ENCODE measurements at places on chromosomes 3 and 15.

- DNase-seq = no peak
Measured at GRCh38 chr3:4532535-4533112, 39.5 kb downstream of the ITPR1 start.

DNA sequence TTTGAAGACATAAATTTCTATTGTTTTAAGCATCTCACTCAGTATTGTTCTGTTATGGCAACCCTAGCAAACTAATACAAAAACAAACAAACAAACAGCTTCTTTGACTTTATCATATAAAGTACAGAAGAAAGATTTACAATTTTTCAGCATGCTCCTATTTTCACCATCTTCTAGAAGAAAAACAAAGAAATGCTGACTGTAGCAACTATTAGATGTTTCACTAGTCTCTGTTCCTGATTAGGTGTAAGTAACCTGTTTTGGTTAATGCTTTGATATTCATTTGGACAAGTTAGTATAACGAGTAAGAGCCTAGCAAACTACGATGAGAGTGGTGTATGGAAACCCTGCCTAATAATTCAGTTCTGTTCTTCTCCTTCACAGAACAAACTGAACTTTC lies 478.5 kb downstream of the NAALADL2 start:
- no peak for DNase-seq

DNA sequence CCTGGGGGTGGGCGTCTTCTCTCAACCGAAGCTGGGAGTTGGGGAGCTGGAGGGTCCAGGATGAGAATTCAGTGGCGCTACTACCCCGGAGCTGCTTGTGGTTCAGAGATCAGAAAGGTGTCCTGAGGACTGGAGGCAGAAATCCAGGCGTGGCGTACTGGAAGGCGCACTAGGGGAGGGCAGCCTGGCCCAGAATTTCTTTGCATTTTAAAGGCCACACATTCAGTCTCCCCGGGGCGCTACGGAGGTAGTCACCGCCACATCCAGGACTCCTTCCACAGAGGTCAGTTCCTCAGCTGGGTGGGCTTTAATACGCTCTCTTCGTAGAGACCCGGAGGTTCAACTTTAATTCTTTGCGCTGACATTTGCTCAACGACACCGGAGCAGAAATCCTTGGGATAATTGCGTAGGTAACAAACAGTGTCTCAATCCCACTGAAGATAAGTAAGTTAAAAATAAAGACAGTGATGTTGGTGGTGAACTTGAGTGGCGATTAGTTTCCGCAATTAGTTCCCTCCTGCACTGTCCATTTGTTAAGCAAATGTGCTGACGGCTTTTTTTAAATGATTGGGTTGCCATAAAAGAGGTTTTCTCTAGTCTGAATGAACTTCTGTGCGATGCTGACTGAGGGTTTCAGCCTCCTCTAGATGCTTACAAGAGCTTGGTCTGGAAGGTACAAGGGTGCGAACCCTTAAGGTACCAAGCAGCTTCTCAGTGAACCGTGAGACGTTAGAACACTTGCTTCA lies 535 bp downstream of the MCTP2 start:
- DNase-seq = no peak

- no peak for DNase-seq
Measured at GRCh38 chr15:57297163-57297593, 79.1 kb upstream of the CGNL1 start.

DNA sequence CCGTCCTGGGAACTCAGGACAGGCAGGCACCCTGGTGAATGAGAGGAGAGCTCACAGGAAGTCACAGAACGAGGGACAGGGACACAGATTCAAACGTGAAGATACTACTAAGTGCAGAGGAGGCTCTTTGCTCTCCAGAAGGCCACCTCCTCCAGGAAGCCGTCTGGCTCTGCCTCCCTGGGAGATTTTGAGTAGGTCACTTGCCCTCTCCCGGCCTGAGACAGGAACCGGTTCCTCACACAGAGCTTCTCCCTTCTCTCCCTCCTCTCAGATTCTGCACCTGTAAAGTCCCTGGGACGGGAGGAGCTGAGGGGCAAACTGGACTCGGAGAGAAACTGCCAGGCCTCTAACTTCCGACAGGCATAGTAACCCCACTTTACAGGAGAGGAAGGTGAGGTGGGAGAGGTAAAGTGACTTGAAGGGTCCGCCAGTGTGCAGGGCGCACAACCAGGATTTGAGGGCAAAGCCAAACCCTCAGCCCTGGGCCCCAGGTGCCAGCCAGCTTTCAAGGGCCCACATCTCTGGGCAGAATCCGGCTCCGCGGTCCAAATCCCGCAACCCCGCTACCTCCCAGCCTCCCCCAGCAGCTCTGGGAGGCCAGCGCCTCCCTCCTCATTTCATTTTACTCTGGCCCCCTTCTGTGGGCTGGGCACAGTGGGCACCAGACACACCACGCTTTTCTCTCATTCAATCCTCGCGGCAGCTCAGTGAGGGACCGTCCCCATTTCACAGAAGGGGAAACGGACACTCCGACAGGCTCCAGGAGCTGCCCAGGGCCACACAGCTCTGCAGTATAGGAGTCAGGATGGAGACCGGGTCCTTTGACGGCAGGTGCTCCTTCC lies 150.2 kb downstream of the SMAD6 start:
- DNase-seq = no peak

DNA sequence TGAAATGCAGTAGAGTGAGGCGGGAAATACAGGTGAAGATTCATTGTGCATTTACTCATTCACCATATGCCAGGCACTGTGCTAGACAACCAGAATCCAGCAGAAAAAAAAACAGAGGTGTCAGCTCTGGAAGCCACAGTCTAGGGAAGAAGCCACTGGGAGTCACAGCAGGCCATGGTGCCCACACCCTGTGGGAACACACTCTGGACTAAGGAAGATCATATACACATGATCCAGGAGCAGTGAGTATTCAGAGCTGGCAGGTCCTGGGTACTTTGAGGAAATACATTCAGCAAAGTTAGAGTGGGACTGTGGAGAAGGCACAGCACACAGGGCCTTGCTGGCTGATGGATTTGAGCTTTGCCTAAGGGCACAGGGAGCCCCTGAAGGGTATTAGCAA lies 14.8 kb downstream of the FAM240A start:
- DNase-seq = no peak

- no peak for DNase-seq
Measured at GRCh38 chr15:39239562-39239961, 341.3 kb upstream of the THBS1 start.

DNA sequence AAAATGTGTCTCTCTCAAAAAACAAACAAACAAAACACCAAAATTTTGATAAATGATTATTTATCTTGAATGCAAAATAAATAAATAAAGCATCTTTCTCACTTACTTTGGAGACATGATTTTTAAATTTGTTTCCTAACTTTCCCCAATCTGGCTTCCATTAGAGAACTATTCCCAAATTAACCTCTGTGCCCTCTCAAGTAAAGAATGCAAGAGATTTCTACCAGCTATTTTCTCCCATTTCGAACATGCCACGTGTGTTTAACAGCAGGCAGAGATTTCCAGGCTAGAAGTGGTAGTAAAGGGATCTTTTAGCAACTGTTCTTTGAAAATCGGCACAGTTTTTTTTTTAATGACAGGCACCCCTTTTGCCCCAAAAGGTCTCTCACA lies 269.1 kb downstream of the SHQ1 start:
- no peak for DNase-seq

DNA sequence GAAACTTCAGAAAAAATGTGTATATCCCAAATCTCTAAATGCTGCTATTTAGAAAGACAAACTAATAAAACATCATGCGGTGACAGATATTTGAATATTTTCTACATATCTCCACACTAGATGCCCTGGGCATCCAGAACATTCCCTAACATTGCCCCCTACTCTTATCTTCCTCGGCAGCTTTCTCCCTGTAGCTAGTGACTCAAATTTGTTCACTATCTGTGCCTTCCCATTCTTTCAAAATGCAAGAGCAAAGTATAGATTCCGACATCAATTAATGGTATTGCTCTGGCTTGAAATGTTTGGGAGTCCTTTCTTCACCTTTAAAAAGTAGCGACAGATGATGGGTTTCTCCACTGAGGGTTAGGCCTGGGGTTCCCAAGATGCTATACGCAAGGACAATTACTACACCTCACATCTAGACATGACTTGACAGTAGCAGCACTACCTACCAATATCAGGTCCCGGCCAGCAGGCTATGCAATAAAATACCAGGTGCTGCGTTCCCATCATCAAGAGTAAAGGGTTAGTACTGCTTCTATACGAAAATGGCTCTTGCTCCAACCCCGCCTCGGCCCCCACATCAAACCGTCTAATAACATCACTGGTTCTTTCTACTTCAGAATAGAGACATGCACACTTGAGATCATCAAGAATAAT lies 631 bp downstream of the UBR1 start:
- no peak for DNase-seq

GRCh38 chr3:178203165-178203564 lies 333.1 kb upstream of the KCNMB2 start:
- no peak for DNase-seq

DNA sequence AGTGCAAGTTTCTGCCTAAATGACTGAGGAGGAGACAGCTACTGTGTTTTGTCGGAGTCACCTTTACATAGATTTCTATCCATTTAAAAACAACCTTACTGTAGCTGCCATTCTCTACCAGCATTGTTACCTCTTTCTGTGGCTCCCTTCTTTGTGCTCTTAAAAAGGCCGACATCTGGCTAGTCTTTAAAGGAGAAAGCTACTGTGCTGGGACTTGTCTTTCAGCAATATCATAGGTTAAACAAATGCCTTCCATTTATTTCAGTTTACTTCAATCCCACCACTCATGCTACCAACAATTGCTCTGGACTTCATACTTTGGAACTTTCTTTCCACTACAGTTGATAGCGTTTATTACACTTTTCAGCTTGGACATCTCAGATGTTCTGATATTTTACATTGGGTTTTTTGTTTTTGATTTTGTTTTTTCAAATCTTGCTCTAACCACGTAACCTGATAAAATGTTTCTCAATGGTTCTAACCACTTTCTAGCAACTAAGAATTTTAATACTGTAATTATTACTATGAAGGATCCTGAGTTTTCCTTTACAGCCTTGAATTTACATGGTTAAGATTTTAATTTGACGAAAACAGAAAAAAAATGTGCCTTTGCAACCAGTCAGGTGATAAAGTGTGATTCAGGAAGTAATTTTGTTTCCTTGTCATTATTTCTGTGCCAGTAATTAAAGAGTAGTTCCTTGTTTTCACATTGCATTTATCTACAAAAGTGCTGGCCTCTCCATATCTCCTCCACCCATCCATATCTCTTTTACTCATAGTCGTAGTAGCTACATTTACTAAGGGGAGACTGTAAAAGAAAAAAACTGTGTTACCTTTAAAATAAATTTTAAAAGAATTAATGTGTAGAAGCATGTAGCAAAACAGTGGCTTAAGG lies 1.3 kb upstream of the CBLB start:
- no peak for DNase-seq

- no peak for DNase-seq
Measured at GRCh38 chr3:120196333-120196732, 88.7 kb downstream of the GPR156 start.

GRCh38 chr15:76904461-76905012 lies 603 bp downstream of the SCAPER start:
- no peak for DNase-seq

GRCh38 chr15:35159170-35159569 lies 74.1 kb upstream of the NANOGP8 start:
- no peak for DNase-seq

GRCh38 chr3:63015614-63016309 lies 140.5 kb upstream of the CADPS start:
- DNase-seq = no peak

- DNase-seq = no peak
Measured at GRCh38 chr3:171358881-171359198, 101.4 kb downstream of the TNIK start.

DNA sequence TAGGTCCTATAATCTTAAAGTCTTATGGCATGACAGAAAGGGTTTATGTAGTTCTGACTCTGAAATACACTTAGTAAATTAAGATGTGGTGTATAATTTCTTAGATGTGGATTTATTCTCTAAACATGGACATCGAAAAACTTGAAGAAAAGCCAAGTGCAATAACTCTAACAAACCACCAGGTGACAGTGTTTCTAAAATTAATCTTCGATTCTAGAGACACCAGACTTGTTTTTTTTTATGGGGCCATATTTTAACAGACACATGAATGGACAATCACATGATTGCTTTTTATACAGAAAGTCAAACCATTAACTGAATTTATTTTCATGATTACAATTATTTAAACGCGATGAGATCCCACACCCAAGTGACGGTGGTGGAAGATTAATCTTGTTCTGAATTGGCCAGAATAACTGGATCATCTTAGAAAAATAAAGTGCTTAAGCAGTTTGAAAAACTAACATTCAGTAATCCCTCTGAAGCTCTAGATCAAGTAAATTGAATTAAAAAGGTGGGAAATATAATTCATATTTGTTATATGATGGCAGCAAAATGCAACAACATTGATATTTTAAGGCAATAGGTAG lies 305.1 kb downstream of the LSAMP start:
- no peak for DNase-seq

- no peak for DNase-seq
Measured at GRCh38 chr15:87752250-87752951, 504.1 kb downstream of the NTRK3 start.

GRCh38 chr3:108283006-108283405 lies 13.3 kb upstream of the HHLA2 start:
- DNase-seq = no peak

DNA sequence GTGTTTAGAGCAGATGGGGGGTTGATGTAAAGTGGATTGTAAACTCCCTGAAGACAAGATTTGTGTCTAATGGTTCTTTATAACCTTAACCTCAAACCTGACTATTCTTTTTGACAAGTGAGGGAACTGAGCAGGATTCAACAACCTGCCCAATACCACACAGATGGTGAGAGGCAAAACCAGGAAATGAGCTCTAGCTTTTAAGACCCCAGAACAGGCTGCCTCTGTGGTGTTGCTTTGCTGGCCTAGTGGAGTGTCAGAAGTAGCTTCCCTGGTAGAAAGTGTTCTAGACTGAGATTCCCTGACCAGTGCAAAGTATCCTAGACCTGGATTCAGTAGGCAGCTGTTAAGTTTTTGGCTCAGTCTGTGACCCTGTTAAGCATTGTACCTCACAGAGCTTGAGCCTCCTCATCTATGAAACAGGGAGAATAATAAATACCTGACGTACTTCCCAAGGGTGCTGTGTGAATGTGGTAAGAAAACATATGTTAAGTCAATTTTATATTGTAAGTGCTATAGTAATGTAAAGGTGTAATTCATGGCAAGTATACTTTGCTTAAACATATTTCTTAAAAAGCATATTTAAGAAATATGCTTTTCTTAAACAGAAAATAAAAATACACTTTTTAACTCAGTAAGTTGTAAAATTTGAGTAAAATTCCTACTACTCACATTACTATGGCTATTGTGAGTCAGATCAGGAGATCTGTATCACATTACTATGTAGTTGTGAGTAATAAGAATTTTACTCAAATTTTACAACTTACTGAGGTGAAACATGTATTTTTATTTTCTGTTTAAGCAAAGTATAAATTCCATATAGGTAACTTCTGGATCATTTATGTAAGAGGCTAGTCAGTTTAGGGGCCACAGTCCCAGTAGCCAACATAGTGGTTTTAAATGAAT lies 8.8 kb downstream of the GPR87 start:
- DNase-seq = no peak
